Endothelial cell (in vitro differentiated cells): ENCODE measurements at places on chromosomes 4 and X. TPM values are rescaled to one million over a fixed set of nuclear protein-coding genes. Genes with fewer than 3 reads are reported as not detected.

DNA sequence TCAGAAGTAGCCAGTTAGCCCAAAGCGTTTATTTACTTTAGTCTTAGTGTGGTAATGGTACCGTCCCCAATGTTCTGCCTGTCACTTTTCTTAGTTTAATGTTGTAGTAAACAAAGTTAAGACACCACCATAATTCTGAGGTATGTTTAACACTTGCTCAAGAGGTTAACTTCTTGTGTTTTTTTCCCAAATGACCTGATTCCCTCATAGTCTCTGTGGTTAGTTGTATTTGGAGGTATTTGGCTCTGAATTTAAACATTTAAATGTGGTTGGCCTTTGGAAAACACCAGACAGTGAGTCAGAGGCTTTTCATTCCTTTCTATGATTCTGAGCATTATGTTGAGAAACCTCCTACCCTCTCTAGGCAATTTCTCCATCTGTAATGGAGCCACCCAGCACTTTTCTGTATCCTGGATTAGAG is 47.9 kb downstream of the CXCL1 start:
- H3K4me1 ChIP-seq: no peaks in the 10 kb centered on the region
- no peaks in the 10 kb centered on the region for H3K36me3 ChIP-seq
- DNase-seq: no peak
- no peak overlapping the region for H3K4me3 ChIP-seq
- no peak overlapping the region for H3K27ac ChIP-seq

- no peak for DNase-seq
- peaks cover 2% of the 10 kb centered on the region for H3K27me3 ChIP-seq
- no peak overlapping the region for H3K4me3 ChIP-seq
- peaks cover 20% of the 10 kb centered on the region for H3K4me1 ChIP-seq
Measured at GRCh38 chr4:48766131-48766792, 13.8 kb downstream of the FRYL start.

GRCh38 chr4:80082693-80083092 is 9.7 kb upstream of the ANTXR2 start:
- H3K36me3 ChIP-seq: no peaks in the 10 kb centered on the region
- DNase-seq: no peak
- H3K27me3 ChIP-seq: peaks cover 5% of the 10 kb centered on the region
- no peak overlapping the region for H3K27ac ChIP-seq

- no peak overlapping the region for H3K4me3 ChIP-seq
- DNase-seq: no peak
- H3K4me1 ChIP-seq: no peaks in the 10 kb centered on the region
Measured at GRCh38 chr4:3835527-3836405, 69.6 kb downstream of the ADRA2C start.

The CENPVL1 gene
- total RNA-seq: not detected

The CT47A7 gene
- not detected for total RNA-seq

The USP11 gene
- 72.5 TPM for total RNA-seq

- no peak overlapping the region for H3K4me3 ChIP-seq
- DNase-seq: no peak
- peaks cover 23% of the 10 kb centered on the region for H3K36me3 ChIP-seq
- peaks cover 2% of the 10 kb centered on the region for H3K4me1 ChIP-seq
- no peak overlapping the region for H3K27ac ChIP-seq
Measured at GRCh38 chr4:24570574-24571236, 13.6 kb downstream of the DHX15 start.

The CSN1S1 gene
- not detected for total RNA-seq

- no peak for DNase-seq
- no peaks in the 10 kb centered on the region for H3K36me3 ChIP-seq
- H3K4me3 ChIP-seq: no peak overlapping the region
- H3K27ac ChIP-seq: no peak overlapping the region
- H3K4me1 ChIP-seq: no peaks in the 10 kb centered on the region
Measured at GRCh38 chrX:30875957-30876356, 13.1 kb downstream of the TAB3 start.

DNA sequence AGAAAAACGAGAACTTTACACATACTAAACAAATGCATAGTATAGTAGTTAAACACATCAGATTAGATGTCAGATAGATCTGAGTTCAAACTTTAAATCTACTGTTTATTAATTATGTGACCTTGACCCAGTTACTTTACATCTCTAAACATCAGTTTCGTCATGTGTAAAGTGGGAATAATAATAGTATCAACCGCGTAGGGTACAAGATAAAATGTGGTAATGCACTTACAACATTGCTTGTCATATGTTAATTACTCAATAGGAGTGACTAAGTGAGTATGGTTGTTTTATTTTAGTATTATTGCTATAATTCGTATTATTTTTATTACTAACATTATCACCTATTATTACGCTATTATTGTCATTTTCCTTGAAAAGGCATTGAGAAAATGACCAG is 144.2 kb downstream of the KLHL4 start:
- H3K36me3 ChIP-seq: peaks cover 4% of the 10 kb centered on the region
- peaks cover 3% of the 10 kb centered on the region for H3K27me3 ChIP-seq
- no peak overlapping the region for H3K4me3 ChIP-seq
- no peak overlapping the region for H3K27ac ChIP-seq
- peaks cover 6% of the 10 kb centered on the region for H3K4me1 ChIP-seq

The FAM3A gene
- total RNA-seq: 29.6 TPM

GRCh38 chrX:112668476-112669409 is 11.0 kb downstream of the LHFPL1 start:
- H3K36me3 ChIP-seq: no peaks in the 10 kb centered on the region
- no peak overlapping the region for H3K4me3 ChIP-seq
- no peak overlapping the region for H3K27ac ChIP-seq

GRCh38 chrX:49976682-49977197 is 54.3 kb downstream of the CLCN5 start:
- H3K4me1 ChIP-seq: no peaks in the 10 kb centered on the region
- H3K27ac ChIP-seq: no peak overlapping the region
- no peaks in the 10 kb centered on the region for H3K36me3 ChIP-seq
- H3K27me3 ChIP-seq: no peaks in the 10 kb centered on the region
- DNase-seq: no peak
- no peak overlapping the region for H3K4me3 ChIP-seq

The OTUD6A gene
- total RNA-seq: not detected

The SMIM14 gene
- total RNA-seq: 19.4 TPM

The GALNTL6 gene
- total RNA-seq: 0.10 TPM

DNA sequence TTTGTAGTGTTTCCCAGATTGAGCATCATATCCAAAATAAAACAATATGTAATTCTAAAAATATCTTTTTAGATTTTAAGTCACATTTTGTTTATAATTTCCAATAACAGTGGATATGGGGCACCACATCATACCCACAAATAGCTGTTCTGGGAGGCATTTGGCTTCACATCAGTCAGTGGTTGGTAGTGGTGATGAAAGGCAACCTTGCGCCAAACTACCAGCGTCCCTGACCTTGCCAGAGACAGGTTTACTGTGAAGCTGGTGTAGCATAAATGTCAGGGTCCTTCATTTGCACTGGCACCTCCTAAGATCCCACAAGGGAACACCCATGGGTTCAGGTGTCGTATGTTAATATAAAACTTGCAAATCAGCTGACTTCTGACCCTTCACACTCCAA is 222.2 kb downstream of the DCTD start:
- no peaks in the 10 kb centered on the region for H3K27me3 ChIP-seq
- no peaks in the 10 kb centered on the region for H3K36me3 ChIP-seq
- H3K4me1 ChIP-seq: peaks cover 5% of the 10 kb centered on the region
- H3K4me3 ChIP-seq: no peak overlapping the region
- no peak for DNase-seq

GRCh38 chrX:39162322-39162735 is 361.1 kb downstream of the MID1IP1 start:
- H3K36me3 ChIP-seq: no peaks in the 10 kb centered on the region
- H3K27me3 ChIP-seq: peaks cover 3% of the 10 kb centered on the region
- peaks cover 14% of the 10 kb centered on the region for H3K4me1 ChIP-seq
- H3K4me3 ChIP-seq: no peak overlapping the region

The MAGEB16 gene
- total RNA-seq: not detected

GRCh38 chr4:142420311-142421095 is 425.6 kb downstream of the INPP4B start:
- H3K4me3 ChIP-seq: no peak overlapping the region
- H3K36me3 ChIP-seq: no peaks in the 10 kb centered on the region
- H3K27me3 ChIP-seq: no peaks in the 10 kb centered on the region
- no peak overlapping the region for H3K27ac ChIP-seq
- DNase-seq: no peak

- no peaks in the 10 kb centered on the region for H3K36me3 ChIP-seq
- H3K27ac ChIP-seq: no peak overlapping the region
- no peak overlapping the region for H3K4me3 ChIP-seq
- H3K4me1 ChIP-seq: no peaks in the 10 kb centered on the region
- no peaks in the 10 kb centered on the region for H3K27me3 ChIP-seq
Measured at GRCh38 chrX:116824785-116825184, 362.0 kb upstream of the CT83 start.

The CYTL1 gene
- total RNA-seq: not detected
